Stimulated activated CD8-positive, alpha-beta memory T cell treated with anti-CD3 and anti-CD28 coated beads, Interleukin-12 subunit alpha, Interleukin-12 subunit beta, amount 100 ng/mL, for 4 hours (primary cell): ENCODE measurements at places on chromosomes 1 and 21.

DNA sequence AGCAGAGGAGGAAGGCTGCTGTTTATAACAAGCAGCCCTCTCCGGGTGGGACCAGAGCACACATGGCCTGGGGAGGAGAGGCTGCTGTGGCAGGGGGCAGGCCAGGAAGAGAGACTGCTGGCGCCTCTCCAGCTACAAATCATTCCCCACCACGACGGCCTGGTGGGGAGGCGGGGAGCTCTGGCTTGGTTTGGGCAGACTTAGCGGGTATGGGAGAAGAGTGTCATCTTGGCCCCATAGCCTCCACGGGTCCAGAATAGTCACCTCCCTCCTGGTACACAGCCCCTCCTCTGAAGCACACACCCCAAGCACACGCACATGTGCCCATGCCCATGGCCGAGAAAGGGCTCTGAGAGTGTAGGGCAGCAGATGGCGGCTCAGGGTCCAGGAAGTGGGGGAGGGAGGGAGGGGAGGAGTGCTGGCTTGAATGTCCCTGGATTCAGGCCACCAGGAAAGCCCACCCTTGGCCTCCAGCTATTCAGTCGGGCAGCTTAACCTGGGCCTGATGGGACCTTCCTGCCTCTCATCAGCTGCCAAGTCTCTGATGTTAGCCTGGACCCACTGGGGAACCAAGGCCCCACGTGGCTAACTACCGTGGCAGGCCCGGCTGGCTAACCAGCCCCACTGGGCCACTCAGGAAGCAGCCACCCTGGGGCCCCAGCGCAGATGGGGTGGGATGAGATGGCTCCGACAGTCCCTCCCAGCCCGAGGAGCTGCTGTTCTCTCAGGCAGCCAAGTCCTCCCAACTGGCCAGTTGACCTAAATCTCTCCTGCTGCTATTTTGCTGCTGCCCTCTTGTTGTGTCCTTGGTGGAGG, 10.9 kb downstream of the LRP8 start:
- no peak for DNase-seq

DNA sequence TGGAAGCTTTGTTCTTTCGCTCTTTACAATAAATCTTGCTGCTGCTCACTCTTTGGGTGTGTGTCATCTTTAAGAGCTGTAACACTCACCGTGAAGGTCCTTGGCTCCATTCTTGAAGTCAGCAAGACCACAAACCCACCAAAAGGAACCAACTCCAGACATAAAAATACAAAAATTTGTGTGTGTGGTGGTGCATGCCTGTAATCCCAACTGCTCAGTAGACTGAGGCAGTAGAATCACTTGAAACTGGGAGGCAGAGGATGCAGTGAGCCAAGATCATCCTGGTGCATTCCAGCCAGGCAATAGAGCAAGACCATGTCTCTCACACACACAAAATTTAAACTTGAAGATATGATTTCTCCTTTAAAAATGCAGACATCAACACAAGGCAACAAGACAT, 1431.7 kb upstream of the B3GALT2 start:
- DNase-seq, result no peak

DNA sequence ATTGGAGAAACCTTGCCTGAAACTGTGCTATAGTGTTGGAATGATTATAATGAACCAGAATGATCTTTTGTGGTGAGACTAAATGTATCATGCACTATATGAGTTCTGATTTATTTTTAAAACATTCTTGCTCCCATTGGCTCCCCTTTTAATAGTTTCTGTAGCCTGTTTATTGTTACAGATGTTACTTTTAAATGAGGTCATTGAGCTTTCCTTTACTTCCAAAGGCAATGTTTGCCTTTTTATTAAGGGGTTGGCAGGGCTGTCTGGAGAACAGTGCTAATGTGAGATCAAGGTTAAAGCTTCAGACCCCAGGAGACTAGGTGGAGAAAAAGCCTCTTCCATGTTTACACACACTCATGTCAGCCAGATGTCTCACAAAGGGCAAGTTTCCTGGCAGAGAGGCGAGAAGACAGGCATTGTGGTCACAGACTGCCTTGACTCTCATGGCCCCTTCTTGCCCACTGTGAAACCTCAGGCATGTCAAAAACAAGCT, 120.6 kb upstream of the RAVER2 start:
- no peak for DNase-seq

DNA sequence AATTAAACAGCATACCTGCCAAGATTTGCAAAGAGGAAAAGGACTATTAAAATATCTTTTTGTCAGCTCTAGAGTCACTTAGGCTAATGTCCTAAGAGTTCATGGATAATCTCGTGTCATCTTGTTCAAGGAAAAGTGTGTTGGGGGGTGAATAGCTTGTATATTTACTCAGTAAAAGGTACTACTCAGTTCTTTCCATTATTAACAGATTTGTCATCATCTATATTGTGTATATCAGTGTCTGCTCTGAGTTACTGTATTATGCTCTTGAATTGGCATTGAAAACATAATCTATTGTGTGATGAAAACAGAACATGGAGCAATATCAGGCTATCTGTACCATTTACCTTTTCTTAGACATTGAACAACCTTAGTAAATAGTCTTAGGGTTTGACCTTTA, 41.9 kb downstream of the SMG7 start:
- DNase-seq, result no peak

DNA sequence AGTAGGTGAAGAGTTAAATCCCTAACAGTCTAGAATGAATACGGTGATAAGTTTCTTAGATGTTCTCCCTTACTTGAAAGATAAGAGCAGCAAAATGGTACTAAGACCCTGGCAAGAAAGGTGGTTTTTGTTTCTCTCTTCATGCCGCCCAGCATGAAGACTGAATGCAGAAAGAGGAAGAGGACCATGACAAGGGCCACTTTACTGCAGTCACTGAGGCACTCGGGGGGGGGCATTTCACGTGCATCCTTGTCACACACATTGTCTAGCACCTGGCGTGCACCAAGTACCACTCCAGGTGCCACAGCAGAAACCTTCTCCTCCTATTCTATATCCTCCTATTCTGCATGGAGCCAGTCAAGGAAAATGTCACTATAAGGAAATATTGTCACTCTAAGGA, 222.0 kb downstream of the TOMM20 start:
- DNase-seq, result no peak

- no peak for DNase-seq
Measured at GRCh38 chr21:36489776-36490165, 9.8 kb upstream of the CLDN14 start.

DNA sequence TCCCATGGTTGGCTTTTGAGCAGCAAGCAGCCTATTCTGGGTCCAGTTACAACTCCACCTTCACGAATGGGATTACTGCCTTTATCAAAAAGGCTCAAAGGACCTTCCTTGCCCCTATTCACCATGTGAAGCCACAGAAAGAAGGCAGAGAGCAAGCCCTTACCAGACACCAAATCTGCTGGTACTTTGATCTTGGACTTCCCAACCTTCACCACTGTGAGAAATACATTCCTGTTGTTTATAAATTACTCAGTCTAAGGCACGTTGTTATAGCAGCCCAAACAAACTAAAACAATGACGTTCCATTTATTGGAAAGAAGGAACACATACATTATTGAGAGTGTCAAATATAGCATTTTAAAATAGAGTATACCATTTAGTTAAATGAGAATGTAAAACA, 1557.9 kb downstream of the PLA2G4A start:
- DNase-seq, result no peak

DNA sequence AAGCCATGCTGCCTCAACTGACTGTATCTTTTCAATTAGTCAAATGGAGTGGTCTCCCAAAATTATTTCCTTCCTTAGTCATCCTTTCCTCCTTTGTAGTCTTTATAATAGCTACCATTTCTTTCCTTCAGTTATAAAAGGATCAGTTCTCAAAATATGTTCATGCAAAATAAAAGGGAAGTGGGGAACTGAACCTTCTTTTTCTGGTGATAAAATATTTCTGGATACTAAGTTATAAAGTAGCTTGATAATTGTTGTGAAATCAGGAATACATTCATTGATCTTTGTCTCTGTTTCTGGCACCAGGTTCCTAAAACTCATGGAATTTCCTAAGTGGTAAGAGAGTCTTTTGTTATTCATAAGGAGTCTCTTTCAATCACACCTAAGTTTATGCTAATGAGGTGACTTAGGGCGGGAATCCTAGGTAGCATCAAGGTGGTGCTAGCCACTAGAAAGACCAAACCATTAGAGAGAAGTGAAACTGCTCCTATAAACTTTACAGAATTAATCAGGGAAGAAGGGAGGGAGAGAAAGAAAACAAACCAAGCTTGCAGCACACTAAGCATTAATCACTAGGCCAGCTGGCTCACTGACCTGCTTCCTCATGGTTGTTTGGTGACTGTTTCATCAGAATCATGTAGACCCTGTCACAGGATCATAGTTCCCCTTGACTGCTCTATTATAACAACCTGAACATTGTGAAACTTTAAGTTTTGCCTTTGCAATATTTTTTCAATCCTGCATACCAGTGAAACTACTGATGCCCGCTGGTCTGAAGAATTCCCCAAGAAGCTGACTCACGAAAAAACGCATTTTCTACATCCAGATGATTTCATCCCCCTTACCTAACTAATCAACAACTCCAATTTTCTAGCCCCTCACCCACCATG, 161.6 kb upstream of the PTBP2 start:
- no peak for DNase-seq

GRCh38 chr1:173168941-173169340, 38.2 kb downstream of the TNFSF4 start:
- DNase-seq, result no peak

DNA sequence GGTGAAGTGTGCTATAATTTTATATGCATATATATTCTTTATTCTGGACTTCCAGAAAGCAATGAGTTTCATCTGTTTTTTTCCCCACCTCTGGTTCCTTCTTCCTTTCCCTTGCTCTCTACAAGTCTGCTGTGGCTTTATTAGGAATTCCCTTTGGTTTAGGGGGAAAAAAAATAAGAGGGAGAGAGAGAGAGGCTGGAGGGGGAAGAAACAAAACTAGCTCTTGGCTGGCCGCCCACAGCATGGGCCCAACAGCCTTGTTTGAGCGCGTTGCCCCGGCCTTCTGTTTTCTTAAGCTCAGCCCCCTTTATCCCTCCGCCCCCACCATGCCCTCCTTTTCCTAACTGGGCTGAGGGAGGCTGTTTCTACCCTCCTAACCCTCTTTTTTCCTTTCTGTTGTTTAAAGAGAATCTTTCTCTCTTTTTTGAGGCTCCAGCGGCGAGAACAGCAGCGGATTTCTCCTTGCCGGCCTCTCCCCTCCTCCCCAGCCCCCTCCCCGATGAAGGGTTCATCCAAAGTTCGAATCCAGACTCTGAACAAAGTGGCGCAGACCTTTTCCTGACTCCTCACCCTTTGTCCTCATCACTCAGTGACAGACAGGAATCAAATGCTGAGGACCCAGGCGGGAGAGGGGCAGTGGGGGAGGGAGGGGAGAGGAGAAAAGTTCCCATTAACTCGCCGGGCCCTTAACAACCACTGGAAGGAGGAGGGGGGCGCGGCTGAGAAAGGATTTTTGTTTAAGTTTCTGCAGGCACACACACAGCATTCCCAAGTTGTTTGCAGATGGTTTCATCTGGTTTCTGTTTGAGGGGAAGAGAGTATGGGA, 29.7 kb downstream of the PBX1 start:
- DNase-seq, result no peak

DNA sequence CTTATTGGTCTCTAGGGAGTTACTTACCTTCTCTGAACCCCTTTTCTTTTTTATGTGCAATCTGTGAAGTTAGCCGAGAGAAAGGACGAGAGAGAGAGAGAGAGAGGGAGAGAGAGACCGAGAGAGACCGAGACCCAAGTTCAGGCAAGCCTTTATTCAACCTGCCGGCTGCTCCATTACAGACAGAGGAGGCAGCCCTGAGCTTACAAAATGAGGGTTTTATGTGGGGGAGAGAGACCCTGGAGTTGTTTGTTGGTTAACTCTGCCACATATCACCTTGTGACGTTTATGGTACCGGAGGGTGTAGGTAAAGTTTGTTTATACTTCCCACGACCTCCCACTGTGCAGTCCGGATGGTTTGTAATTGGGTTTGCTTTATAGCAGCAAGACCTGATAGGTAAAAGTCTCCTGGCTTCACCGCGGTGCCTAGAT, 1.5 kb upstream of the MCOLN3 start:
- no peak for DNase-seq

DNA sequence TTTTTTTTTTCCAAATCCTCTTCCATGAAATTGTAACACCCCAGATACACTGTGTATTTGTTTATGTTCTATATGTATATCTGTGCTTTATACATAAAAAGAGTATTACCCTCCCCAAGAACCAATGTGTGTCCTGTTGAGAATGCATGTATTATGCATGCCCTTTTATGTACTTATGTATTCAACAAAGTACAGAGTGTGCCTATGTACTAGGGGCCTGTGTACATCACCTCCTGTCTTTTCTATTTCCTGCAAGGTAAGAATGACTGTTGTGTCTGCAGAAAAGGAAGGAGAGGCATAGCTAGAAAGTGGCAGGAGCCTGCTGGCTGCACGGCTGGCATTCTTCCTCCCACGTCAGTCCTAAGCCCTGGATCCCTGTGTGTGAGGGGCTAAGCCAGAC, 7.0 kb downstream of the TMEM61 start:
- DNase-seq, result no peak

GRCh38 chr1:6985549-6986276, 200.5 kb downstream of the CAMTA1 start:
- DNase-seq, result no peak

DNA sequence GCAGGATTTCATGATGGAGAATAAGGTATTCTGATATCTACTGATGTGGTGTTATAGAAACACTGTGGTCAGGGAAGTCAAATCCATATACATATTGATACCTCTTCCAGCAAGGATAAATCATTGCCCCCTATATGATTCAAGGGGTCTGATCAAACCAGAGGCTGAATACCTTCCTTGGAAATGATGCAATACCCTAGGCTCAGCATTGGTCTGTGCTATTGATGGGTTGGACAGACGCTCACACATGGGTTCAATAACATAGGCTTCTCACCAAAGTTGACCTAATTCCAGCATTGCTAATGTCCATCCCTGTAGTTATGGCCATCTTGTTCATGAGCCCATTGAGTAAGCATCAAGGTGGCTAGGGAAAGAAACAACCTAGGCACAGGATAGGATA, 257.0 kb upstream of the USP24 start:
- no peak for DNase-seq

DNA sequence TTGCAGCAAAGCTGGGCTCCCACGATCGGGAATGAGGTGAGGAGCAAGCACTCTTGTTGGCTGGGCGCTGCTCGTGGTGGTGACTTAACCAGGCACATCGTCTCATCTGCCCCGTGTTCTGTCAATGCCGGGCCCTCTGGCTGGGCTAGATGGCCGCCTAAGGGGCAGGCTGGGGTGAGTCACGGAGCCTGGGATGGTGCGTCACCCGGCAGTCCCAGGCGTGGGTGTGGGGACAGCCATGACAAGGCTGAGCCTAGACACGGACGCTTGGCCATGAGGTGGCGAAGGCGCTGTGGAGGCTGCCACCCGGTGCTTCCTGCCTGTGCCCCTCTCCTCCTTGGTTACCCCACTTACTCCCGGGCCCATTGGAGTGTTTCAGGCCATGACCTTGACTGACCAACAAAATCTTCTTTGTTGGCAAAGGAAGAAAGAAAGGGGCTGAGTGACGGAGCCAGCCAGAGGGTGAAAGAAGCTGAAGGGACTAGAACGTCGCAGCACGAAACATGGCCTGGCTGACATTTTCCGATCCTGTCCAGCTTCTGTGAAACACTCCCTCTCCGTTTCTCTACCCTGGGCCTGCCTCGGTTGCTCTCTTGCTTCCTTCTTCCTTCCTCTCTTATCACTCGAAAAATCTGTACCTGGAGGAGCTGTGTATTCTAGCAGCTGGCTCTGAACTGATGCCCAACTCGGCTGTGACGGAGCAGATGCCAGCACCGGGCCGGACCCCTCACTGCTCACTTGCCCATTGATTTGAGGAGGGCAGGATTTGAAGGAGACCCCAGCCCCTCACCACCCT, 596 bp downstream of the CD247 start:
- peak; percentile 87 for DNase-seq

GRCh38 chr1:156860113-156860627, 495 bp upstream of the NTRK1 start:
- peak; percentile 48 for DNase-seq
